GM12865 (cell line): ENCODE measurements at places on chromosomes 3 and 15.
A peak's percentile ranks its signal among the peaks of the same experiment; 100 is the strongest.

GRCh38 chr3:162558016-162558415, 1061.4 kb downstream of the OTOL1 start:
- DNase-seq: no peak

GRCh38 chr3:197615430-197615829, 59.7 kb upstream of the BDH1 start:
- DNase-seq: no peak

- DNase-seq: no peak
Measured at GRCh38 chr3:110026421-110026820, 689.1 kb upstream of the DPPA4 start.

GRCh38 chr15:36221992-36222391, 357.4 kb upstream of the CDIN1 start:
- peak; percentile 1 for DNase-seq

DNA sequence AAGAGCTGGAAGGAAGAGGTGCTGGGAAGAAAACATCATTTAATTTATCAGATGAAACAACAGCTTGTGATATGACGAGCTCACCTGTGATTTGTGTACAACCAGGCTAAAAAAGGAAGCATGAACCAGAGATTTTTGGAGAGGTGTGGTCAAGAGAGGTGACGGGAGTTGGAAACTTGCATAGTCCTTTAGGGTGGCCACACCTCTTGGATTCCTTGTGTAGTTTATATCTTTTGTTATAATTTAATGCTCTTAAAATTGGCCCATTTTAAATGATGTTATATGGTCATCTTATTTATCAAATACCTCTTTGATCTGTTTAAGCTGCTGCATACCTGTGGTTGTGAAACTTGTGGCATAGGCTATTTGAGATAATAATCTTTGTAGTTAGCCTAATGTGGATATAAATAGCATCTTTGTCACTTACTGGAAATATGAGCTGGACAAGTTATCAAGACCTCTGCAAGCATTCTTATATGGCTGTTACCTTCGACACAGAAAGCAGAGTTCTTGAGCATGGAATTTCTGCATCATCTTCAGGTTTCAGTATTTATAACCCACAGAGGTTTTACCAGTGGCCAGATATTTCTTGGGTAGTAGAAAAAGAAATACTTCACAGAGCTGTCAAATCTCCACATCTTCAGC, 49.1 kb downstream of the IL1RAP start:
- no peak for DNase-seq

DNA sequence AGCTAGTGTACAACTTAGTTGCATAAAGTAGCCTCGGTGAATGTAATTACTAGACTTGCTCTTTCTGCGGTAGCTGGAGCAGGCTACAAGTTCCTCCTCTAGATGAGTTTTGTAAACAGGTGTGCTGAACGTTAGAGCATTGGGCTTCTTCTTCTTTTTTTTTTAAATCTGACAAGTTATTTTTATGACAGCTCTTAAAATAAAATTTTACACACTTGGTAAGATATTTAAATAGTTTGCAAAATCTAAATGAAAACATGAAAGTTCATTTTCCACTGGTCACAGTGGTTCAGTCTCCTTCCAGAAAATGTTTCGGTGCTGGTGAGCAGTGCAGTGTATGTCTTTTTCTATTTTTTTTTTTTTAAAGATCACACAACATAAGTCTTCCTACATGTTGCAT, 3.0 kb downstream of the CCR9 start:
- peak; percentile 36 for DNase-seq

- DNase-seq: no peak
Measured at GRCh38 chr3:63617391-63617790, 35.1 kb upstream of the SNTN start.

GRCh38 chr3:31255007-31255581, 277.6 kb upstream of the STT3B start:
- DNase-seq: no peak

DNA sequence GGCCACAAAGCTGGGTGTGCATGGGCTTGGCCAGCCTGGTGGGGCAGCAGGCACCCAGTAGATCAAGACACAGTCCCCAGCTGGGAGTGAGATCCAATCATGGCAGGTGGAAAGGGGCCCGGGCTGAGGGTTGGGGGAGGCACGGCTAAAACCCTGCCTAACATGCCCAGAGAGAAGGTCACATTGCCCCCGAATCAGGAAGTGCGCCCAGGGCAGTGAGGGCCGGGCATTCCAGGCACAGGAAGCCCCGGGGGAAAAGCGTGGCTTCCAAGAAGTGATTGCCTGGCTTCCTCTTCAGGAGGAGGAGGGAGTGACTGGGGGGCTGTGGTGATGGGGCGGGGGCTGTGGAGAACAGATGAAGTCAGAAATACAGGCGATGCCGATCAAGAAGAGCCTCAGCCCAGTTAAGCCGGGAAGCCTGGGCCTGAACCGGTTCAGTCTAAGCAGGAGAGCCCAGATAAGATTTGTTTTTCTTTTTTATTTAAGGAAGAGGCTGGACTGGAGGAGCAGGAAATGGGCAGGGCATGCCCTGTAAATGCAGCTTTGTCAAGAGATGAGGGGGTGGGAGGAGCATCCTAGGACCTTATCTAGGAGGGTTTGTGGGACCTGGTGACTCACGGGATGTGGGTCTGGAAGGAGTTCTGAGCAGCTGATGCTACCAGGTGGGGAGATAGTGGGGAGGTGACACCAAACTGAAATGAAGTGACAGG, 83.9 kb downstream of the CHSY1 start:
- peak; percentile 26 for DNase-seq

DNA sequence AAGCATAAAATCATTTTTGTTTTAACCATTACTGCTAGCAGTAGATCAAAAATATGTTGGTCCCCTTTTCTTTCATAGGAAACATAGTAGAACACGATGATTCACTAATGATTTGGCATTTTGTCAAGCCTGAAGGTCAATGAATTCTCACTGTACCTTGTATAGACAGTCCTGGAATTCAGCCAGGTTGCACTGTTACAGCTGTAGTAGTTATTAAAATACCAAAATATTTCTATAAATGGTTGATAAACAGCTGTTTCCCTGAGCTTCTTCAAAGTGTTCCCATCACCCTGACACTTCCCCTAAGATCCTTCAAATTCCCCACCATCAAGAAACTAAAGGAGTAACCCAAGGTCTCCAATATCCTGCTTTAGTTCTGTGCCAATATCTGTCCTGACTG, 200.9 kb downstream of the ATP8B4 start:
- no peak for DNase-seq

- DNase-seq: peak; percentile 32
Measured at GRCh38 chr15:79966634-79967297, 4.2 kb downstream of the BCL2A1 start.
